T-helper 17 cell (primary cell): ENCODE measurements at places on chromosomes 7 and 10. TPM values are rescaled to one million over a fixed set of nuclear protein-coding genes. Genes with fewer than 3 reads are reported as not detected.

- peak; percentile 51 for DNase-seq
Observed at GRCh38 chr7:1176891-1177373, 16.9 kb upstream of the ZFAND2A start.

DNA sequence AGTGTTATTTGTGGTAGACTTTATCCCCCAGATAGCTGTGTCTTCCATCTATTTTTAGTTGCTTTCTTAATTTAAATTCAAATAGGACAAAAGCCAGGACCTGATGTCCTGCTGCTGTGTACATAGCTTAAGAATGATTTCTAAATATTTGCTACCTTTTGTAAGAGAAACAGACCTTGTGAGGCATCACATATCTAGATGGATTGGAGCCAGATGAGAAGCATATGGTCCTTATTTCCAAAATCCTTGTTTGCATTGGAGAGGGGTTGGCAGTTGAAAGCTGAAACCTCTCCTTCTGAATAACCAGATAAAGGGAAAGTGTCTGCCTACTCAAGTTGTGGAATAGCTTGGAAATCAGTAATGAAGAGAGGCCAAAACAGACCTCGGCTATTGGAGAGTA is 50.7 kb upstream of the AMPH start:
- DNase-seq = no peak

Gene CYP3A5
- not detected for total RNA-seq

Gene PRTFDC1
- total RNA-seq = 0.40 TPM
